Globus pallidus (tissue), 1 donor: ENCODE measurements at places on chromosomes 12 and 14.

DNA sequence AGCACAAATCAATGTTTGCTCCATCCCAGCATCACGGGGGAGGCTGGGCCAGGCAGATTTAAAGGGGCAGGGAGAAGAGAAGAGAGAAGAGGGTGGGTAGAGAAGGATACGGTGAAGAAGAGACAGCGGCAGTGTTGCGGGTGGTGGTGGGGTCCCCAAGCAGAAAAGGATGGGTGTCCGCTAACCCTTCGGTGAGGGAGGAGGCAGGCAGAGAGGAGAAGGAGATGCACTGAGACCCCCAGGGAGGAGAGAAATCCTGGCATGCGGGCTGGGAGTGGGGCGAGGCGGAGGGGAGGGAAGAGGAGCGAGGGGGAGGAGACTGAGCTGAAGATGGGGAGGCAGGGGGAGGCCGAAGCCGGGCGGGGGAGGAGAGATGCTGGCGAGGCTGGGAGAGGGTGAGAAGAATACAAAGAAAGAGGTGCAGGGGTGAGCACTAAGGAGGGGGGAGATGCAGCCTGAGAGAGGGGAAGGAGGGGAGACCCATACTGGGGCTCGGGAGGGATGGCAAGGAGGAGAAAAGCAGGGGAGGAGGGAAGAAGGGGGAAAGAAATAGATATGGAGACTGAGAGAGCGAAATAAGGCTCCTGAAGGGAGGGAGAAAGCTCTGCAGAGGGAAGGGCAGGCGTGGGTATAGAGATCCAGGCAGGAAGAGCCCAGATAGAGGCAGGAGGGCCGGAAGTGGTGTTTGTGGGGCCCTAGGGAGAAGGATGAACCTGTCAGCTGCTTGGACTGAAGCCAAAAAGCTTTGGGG is at the start of gene JPH4:
Gene JPH4 (minus strand): TSS at position 231 of the 751 bp plus-strand sequence. CDS start 1,337 bp downstream, outside the sequence.
- no peak for DNase-seq

DNA sequence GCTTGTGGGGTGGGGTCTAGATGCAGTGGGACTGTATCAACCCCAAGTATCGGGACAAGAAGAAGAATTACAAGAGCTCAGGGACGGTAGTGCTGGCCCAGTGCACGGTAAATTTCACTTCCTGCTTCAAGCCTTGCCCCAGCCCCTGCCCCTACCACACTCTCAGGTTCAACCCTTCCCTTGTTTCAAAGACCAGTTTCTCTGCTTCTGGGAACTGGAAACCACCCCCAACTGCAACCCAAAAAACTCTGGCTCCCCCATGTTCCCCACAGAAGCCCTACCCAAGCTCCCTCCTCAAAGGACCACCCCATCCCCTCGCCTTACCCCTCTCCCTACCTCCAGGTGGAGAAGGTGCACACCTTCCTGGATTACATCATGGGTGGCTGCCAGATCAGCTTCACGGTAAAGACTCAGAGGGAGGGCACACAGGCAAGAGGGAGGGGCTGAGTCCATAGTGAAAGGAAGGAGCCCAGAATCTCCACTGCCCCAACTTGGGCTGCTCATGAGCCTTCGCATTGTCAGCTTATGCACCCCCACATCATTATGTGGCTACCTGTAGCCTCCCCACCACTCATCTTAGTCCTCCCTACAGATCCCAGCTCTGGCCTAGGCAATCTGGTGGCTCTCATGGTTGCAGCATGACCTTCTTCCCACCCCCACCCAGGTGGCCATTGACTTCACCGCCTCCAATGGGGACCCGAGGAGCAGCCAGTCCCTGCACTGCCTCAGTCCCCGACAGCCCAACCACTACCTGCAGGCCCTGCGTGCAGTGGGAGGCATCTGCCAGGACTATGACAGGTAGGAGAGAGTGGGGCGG is 4.3 kb downstream of the CPNE6 start:
- no peak for DNase-seq

DNA sequence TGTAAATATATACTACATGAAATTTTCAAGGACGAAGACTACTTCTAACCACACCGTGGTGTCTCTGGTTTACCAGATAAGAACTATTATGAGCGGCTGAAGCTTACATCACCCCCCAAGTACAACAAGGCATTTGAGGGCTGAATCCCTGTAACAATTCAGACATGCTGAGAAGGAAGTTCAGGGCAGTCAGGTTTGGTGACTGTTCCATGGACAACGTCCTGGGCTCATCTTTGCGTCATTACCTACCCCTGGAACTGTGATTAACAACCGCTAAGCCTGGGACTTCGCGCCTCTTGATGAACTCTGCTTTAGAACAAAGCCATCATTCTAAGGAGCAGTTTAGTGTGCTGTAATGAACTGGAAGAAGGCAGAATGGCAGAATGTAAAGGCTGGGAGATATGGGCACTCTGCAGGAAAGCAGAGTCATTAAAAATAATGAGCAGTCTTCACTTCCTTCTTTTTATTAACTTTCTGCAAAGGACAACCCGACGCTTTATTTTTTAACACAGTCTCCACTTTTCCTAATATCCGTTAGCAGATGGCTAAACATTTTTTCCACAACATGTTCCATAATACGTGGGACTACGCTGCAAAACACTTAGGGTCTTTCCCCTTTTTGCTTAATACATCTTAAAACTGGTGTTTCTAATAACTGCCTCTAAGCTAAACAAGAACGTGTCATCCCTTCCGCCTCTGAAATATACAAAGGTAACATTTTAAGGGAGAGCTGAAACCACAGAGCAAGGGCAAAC is 263.2 kb downstream of the ADAMTS20 start:
- DNase-seq = no peak

DNA sequence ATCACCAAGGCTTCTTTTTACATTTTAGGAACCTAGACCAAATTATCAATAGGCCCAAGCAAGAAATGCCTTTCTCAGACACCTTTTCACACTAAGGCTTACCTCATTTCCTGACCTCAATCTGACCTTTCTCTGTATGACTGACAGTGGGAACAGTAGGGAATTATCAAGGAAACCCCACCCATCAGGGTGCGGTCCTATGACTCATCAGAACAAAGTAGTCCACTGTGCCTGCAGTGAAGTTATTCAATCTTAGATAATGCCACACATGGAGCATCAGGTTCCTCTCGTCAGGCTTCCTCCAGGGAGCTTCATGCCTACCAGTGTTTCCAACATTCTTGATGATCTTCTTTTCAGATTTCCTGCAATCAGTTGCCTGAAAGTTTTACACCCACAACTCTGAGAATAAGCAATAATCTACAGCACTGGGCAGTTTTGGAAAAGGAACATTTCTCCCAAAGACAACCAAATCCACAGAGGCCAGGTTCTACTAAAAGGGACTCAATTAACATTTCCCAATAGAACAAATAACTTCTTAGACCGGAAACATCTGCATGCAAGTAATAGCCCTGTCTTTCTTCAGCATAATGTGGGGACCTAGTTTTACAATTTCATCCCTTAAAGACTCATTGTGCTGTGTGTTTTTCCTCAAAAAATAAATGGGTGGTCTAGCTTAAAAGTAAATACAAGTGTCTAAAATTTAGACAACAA is 35.9 kb upstream of the TMTC2 start:
- DNase-seq = no peak

DNA sequence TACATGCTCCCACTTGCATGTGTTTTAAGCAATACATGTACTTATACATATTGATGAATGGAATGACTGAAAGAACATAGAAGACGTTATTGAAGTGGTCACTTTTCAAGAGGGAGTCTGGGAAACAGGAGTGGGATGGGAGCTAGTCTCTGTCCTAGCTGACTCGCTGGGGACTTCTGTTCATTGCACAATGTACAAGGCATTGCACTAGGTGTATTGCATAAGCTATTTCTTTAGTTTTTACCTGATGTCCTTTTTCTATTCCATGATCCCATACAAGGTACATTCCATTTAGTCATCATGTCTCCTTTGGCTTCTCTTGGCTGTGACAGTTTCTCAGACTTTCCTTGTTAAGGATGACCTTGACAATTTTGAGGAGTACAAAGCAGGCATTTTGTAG is 4.0 kb upstream of the MYO1H start:
- no peak for DNase-seq

DNA sequence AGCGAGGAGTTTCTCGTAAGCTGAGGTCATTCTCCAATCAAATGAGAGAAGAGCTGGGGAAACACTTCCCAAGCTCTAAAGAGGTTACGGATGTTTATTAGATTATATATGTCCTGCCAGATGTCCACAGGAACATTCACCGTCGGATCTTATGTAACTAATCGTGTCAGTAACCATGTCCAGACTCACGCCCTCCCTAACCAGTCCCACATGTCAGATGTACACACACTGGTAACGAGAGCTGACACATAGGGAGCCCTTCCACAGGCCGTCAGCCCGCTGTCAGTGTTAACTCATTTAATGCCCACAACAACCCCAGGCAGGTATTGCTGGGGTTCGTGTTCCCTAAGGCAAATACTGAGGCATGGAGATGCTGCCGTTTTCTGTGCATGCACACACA is 223.7 kb upstream of the RTL1 start:
- no peak for DNase-seq

GRCh38 chr12:120247621-120248030 is 17.9 kb downstream of the PXN start:
- DNase-seq = no peak
